COLO829 (cell line): ENCODE measurements at places on chromosomes 7 and 10.

GRCh38 chr10:21398563-21399231 is 126.8 kb downstream of the SKIDA1 start:
- peak; percentile 45 for DNase-seq

DNA sequence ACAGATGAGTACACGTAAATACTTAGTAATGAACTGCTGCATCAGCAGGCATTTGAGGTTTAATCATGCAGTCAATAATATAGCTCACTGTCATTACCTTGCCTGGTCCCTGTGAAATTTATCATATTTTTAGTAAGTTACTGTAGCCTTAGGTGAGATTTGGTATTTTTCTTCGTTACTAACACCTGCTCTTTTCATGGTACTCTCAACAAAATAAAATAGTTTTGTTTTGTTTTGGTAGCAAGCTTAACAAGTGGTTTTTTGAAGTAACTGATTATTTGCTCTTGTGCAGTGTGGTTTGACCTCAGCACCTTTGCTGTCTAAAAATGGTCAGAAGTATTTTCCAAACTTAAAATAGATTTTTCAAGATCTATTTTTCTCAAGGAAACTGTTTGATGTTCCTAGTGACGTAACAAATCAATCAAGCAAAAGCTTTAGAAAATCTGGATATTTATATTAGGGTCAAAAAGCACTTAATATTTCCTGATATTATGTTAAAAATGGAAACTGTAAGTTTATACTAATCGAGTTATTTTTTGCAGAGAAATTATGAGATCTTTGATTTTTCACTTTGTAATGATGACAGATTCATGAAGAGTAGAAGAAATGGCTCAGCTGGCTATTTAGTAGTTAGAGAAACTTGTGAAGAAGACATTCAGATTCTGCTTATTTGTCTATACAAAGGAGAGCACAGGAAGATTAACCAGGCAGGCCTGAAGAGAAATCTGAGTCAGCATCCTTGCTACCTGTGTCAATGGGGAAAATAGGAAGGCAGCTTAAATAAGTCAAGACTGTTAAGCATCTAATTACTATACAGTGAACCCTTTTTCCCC is 21.0 kb upstream of the RPA3 start:
- DNase-seq: no peak

DNA sequence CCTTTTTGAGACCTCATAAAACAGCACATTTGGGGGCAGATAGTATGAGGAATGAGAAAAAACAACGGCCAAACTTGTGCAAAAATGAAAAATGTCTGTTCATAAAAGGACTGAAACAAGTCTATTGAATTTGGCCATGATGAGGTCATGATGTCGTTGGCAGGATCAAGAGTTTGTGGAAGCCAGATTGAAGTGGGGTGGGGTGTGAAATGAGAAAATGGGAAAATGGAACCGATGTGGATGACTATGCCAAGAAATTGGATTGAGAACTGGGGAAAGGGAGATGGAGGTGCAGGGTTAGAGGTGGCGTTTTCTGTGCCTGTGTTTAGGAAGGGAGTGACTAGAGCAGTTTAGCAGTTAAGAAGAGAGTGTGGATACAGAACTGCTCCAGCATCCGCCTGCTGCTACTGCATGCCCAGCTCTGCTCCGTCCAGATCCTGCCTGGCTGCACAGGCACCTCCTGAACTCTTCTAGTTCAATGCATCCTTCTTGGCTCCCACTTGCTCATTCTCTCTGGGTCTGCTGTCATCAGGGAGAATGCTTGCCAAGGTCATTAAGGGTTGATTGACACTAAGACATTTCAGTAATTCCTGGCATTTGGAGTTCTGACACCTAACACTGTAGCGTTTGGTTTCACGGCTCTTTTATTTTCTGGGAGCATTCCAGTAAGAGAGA is 111.9 kb downstream of the GALNT17 start:
- DNase-seq: no peak

- no peak for DNase-seq
Observed at GRCh38 chr7:2405601-2406345, 2.4 kb downstream of the CHST12 start.

DNA sequence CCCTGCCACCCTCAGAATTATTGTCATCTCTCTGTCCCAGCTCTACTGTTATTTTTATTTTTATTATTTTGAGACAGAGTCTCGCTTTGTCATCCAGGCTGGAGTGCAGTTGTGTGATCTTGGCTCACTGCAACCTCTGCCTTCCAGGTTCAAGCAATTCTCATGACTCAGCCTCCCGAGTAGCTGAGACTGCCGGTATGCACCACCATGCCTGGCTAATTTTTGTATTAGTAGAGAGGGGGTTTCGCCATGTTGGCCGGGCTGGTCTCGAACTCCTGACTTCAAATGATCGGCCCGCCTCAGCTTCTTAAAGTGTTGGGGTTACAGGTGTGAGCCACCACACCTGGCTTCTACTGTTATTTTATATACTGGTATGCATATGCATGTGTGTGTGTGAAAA is 11.0 kb downstream of the CALHM2 start:
- no peak for DNase-seq

GRCh38 chr7:12488341-12488740 is 82.2 kb upstream of the SCIN start:
- no peak for DNase-seq

- no peak for DNase-seq
Observed at GRCh38 chr10:70513848-70514309, 35.3 kb downstream of the PALD1 start.

GRCh38 chr7:22248111-22248809 is 108.7 kb downstream of the RAPGEF5 start:
- DNase-seq: no peak

DNA sequence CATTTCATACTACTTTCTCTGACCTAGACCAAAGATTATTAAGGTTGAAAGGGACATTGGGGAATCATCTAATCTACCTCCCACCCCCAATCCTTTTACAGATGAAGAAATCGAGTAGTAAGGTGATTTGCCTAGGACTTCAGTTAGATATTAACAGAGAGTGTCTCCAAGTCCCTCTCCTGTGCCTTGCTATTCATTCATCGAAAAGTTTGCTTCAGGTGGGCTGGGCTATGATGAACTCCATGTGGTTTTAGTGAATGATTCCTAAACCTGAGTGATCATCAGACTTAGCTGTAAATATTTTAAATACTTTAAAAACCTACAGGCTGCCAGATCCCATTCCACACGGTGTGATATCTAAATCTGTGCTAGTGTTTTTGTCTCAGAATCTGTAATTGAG is 259.4 kb upstream of the SORCS1 start:
- no peak for DNase-seq

GRCh38 chr7:12612622-12613021 is 42.1 kb downstream of the SCIN start:
- DNase-seq: no peak

DNA sequence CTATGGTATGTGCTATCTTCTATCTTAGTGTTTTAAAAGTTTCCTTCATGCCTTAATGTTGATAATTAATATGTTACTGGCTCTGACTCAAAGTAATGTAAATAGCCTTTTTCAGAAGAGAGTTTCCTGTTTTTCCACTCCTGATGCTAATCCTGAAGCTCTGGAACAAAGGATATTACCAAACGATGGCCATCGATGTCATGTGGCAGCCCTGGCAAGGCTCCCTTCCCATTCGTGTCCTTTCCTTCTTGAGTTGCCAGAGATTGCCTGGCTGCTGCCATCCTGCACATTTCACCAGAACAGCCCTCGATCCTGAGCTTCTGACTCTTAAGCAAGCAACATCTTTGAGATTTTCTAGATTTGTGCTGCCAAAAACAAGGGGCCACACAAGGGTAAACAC is 46.0 kb downstream of the RNF133 start:
- no peak for DNase-seq

- no peak for DNase-seq
Observed at GRCh38 chr7:150848111-150848510, 4.2 kb upstream of the AOC1 start.

GRCh38 chr7:51340029-51340838 is 23.6 kb upstream of the COBL start:
- DNase-seq: no peak

- peak; percentile 75 for DNase-seq
Observed at GRCh38 chr7:28037220-28038010, 143.2 kb downstream of the JAZF1 start.

- no peak for DNase-seq
Observed at GRCh38 chr7:47400001-47400400, 181.9 kb downstream of the TNS3 start.

DNA sequence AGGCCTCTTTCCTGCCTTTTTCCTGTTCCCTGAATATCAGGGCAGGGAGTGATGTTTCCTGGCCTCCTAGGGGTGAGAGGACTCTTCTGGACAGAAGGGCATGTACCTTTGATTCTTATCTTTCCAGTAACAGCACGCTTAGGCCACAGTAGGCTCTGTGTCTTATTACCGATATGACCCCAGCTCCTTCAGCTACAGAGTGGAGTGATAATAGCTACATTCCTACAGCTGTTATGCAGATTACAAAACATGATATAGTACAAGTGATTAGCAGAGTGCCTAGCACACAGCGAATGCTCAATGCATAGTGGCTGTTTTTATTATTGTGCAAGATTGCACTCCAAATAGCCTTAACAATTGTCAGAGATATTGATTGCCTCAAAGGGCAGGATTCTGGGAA is 574.2 kb downstream of the CCSER2 start:
- DNase-seq: no peak

- DNase-seq: no peak
Observed at GRCh38 chr10:112875476-112876267, 74.4 kb upstream of the TCF7L2 start.

DNA sequence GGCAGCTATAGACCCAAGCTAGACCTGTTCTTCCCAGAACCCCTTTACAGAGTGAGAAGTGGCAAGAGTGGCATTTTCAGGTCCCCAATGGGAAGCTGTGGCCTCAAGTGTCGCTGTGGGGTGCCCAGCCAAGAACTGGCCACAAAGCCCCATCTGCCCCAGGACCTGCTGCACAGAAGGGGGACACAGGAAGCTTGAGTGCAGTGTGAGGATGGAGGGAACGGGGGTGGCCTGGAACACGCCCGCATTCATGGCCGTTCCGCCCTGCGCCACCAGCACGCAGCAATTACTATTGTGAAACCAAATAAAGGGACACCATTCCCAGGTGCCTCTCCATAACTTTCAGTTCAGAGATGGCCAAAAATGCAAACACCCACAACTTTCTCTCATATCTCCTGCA is 237.6 kb upstream of the TCERG1L start:
- DNase-seq: no peak

DNA sequence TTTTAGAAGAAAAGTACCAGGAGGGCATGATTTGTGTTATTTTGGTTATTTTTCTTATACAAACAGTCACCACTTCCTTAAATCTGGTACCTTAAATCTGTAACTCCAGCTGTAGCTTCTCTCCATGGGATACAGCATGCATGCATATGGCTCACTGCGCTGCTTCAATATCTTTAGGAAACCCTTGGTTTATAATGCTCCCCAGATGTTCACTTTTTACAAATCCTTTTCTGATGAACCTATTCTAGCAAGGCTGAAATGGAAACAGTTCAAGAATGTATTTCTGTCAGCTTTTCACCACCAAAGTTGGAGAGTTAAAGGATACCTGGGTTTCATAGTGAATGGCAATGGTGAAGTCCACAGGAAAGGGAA is 50.9 kb downstream of the LAMB4 start:
- DNase-seq: no peak

DNA sequence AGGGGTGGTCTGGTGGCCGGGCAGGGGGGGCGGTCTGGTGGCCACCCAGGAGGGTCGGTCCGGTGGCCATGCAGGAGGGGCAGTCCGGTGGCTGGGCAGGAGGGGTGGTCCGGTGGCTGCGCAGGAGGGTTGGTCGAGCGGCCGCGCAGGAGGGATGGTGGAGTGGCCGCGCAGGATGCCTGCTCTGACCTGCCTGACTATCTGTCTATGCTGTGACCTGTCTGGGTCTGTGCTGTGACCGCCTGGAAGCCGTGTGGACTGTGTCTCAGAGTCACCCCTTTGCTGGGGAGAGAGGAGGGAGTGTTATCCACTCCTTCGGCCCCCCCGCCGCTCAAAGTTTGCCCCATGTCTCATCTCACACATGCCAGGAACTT is 113.2 kb downstream of the ACTR3B start:
- DNase-seq: no peak

GRCh38 chr10:121069061-121069850 is 218.1 kb downstream of the WDR11 start:
- DNase-seq: peak; percentile 25

GRCh38 chr7:101824440-101824839 is 7.0 kb downstream of the CUX1 start:
- no peak for DNase-seq

- no peak for DNase-seq
Observed at GRCh38 chr7:134948736-134949135, 37.6 kb upstream of the AGBL3 start.

DNA sequence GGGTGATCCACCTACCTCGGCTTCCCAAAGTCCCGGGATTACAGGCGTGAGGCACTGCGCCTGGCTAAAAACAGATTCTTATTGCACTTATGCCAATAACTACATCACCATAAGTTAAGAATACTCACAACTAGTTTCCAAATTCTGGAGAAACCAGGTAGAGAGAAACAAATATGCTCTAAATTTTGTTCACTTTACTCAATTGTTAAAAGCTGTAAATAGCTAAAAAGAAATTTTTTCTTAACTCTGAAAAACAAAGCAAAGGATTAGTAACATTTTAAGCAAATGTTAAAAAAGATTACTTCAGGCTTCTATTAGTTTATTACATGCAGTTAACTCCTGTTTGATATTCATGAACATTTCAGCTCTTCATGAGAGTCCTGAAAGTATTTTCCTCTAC is 28.3 kb upstream of the ZMIZ2 start:
- DNase-seq: no peak

GRCh38 chr10:120833222-120833928 is 17.8 kb upstream of the WDR11 start:
- no peak for DNase-seq

- no peak for DNase-seq
Observed at GRCh38 chr10:101563007-101563406, 25.1 kb downstream of the POLL start.

DNA sequence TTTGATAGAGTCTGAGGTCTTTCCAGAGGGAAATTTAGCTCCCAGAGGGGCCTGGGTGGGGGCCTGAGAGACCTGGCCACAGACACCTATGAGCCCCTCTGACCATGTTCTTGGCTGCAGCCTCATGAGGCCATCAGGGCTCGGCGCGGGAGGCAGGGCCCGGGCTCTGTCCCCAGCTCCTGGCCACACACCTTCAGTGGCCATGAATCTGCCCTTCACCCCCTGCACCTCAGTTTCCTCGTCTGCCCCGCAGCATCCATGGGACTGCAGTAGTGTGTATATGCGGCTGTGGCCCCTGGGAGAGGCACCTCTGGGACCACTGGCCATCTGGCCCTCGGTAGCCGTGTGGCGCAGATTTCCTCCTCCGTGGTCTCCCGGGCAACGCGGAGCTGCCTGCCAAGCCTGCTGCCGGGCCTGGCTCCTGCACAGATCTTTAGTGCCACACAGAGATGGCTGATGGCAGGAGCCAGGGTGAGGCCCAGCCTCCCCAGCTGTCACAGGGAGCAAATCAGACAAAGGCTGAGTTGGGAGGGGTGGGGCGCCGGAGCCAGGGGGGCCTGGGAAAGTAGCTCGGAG is 23.6 kb upstream of the ADCYAP1R1 start:
- DNase-seq: no peak

GRCh38 chr7:5780801-5781496 is 514 bp downstream of the RNF216 start:
- DNase-seq: no peak
